Gastrocnemius medialis (tissue), 4 donors: ENCODE measurements at places on chromosomes 11 and 22.

GRCh38 chr11:10304495-10305261, at the start of gene ADM:
Gene ADM, plus strand, starts transcription at chr11:10305073. Its CDS starts 628 bp downstream, at chr11:10305701.
- DNase-seq: peak; percentile 78

DNA sequence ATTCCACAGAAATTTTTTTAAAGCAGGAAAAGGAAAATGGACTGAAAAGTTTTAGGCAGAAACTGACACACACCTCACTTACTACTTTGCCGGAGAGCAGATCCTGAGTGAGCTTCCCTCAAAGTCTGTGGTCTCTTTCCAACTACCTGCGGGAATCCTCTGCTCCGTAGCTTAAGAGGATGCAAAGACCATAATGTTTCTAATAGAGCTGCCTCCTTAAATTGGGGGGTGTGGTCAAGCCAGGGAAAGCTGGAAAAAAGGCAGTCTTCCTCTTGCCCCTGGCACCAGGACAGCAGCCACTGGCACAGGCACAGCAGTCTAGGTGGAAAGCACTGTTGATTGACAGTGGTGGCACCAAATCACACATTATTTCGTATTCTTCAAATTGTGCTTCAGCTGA, at the start of gene ETS1:
TSS of gene ETS1 (minus strand) at position 144 of the 400 bp plus-strand sequence. CDS start 14,428 bp downstream, outside the sequence.
- DNase-seq: no peak

DNA sequence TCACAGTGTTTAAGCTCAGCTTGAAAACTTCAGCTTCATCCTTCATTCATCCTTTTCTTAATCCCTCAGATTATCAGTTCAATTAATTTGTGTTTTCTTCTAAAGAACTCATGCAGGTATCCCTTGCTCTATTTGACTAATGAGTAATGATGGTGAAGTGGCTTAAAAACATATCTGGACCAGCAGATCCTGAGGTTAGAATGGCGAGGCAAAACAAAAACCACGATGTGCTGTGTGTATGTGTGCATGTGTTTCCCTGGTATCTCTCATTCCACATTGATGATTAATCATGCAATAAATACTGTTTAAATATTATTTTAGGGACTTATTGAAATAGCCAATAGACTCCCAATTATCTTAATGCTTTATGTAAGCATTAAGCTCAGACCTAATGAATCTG, 437.0 kb downstream of the DYNC2H1 start:
- DNase-seq: no peak

DNA sequence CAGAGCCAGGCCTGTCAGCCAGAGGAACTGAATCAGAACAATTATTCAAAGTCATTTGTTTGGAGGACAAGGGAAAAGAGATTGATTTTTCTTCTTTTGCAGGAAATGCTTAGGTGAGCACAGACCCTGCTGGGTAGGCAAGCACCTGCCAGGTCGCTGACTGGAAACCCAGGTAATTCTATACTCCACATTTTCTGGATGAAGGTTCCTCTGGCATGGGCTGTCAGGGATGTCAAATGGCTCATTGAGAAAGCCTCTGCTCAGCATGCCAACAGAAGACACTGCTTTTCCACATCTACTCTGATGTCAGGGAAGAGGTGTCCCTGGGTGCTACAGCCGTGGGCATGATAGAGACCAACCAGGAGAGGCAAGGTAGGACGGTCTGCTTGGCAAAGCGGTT, 166.7 kb upstream of the SYN3 start:
- DNase-seq: no peak

DNA sequence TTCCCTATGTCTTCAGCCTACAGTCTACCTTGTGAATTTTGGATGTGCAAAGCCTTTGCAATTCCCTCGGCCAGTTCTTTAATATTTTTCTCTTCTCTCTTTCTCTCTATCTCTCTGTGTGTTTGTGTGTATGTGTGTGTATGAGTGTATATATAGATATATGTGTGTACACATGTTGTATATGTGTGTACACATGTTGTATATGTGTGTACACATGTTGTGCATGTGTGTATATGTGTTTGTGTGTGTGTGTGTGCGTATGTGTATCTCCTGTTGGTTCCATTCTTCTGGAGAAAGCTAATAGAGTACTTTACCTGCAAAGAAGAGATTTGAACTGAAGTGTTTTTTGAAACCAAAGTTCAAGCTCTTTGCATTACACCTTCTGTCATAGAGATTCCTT, 155.0 kb downstream of the LUZP2 start:
- DNase-seq: no peak

- DNase-seq: peak; percentile 66
These were observed 53.7 kb downstream of the PARVA start for GRCh38 chr11:12430954-12431595.

DNA sequence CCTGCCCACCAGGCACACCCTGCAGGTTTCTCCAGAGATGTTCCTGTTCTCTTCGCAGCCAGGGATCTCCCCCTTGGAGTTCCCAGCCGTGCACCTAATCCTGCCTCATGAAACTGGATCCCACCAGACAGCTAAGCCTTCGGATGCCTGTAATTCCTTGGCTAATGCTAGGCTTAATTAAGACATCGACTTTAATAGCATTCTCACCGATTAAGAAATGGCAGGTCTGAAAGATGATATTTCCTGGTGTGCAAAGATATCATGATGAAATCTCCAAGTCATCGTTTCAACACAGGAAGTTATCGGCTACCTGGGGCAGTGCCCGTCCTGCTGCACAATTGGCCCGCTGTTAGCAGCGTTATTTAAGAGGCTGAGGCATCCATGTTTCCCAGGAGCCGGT, 41.5 kb upstream of the CCND1 start:
- DNase-seq: no peak

DNA sequence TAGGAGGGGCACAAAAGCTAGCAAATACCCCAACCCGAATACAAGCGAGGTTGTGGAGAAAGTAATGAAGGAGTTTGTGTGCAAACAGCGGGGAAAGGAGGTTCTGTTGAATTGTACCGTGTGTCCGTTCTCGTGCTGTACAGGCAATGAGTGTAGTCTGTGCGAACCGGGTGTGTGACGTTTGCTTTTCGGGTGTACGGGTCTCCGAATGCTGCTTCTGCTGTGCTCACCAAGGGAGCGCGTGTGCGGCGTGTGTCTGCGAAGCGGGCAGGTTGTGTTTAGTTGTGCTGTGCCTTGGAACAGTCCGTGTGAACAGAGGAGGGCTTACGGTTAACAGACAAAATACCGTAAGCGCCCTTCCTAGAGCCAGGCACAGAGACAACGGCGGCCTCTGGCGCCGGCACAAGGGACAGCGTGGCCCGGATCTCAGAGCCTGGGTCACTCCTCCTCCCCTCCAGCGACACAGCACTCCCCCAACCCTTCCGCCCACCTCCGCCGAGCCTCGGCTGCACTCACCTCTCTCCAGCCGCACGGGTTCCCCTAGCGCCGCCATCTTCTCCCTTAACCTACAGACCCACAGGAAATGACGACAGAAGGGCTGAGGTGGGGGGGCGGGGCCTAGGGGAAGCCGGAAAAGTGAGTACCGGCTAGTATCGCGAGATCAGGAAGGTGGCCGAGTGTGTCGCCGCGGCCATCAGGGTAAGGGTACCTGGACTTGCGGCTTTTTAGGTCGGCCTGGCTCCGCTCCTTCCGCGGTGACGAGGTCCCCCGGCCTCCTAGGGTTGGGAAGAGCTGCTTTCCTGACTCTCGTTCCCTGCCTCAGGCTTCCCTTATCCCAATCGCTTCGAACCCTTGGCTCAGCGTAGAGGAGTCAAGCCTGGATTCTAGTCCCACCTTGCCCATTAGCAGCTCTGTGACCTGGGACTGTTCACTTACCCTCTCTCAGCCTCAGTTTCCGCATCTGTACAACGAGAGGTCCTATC, at the start of gene LIN7C:
TSS of gene LIN7C (minus strand) at position 570 of the 983 bp plus-strand sequence. CDS start at position 553, 17 bp downstream.
- peak; percentile 96 for DNase-seq

- DNase-seq: no peak
These were observed 523.5 kb upstream of the LRRC4C start for GRCh38 chr11:41982975-41983374.

GRCh38 chr11:57446055-57446454, 14.3 kb upstream of the RTN4RL2 start:
- no peak for DNase-seq

DNA sequence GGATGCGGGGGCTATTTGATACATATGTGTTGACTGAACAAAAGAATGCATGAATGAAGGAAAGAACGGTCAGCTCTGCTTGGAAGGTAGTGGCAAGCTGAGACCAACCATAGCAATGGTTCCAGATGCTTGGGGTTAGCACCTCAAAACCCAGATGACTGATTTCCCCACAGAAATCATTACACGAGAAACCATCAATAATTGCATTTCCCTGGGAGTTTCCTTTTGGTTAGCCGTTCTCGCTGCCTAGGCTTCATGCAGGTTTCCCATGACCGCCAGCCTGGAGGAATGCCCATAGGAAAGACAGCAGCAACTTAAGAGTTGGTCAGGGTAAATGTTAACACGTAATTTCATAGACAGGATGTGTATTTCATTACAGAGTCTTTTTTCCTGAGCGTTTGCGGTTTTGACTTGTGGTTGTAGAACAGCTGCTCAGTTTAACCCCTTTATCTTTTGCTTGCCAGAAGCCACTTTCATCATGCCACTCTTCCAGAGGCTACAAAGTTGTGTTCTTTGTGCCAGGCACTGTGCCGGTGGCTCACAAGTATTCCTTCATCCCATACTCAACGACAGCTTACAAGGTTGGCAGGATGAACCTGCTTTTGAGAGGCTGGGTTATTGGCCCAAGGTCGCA, 2.8 kb downstream of the IL17RA start:
- DNase-seq: no peak

- DNase-seq: peak; percentile 17
These were observed 152.8 kb downstream of the NCAM1 start for GRCh38 chr11:113113801-113114704.

GRCh38 chr11:62125316-62125715, 1.5 kb downstream of the INCENP start:
- DNase-seq: no peak
